Caki2 (cell line): ENCODE measurements at places on chromosomes 6 and 20. TPM values are rescaled to one million over a fixed set of nuclear protein-coding genes. Genes with fewer than 3 reads are reported as not detected.

DNA sequence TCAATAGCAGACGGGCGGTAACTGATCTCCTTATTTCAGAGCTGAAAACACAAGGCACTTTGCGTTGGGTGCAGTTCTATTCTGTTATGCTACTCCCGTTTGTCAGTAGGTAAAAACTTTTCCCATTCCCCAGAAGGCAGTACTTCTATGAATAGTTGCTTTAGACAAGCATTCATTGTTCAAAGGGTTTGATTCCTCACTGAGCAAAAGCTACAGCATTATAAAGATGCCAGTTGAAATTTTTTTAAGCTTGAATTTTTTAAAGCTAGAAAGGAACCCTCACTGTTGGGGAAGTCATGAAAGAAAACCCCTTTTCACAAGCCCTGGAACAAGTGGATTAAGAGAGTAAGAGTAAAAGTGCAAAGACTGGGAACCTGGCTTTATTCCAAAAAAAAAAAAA is 42.3 kb downstream of the FUT9 start:
- DNase-seq: no peak

GRCh38 chr6:13985663-13986325 is 61.0 kb downstream of the RNF182 start:
- DNase-seq: no peak

DNA sequence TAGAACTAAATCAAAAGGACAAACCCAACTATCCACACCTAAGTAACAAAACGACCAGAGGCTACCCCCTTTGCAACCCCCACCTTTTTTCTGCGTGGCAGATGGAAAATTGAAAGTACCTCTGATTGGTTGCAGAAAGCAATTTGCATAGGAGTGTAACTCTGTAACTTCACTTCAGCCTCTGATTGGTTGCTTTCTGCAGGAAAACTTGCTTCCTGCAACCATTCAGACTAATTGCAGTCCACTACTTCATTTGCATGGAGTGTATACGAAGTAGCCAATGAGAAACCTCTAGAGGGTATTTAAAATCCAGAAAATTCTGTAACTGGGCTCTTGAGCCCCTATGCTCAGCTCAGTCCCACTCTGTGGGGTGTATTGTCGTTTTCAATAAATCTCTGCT is 129.1 kb upstream of the OLIG3 start:
- DNase-seq: no peak

DNA sequence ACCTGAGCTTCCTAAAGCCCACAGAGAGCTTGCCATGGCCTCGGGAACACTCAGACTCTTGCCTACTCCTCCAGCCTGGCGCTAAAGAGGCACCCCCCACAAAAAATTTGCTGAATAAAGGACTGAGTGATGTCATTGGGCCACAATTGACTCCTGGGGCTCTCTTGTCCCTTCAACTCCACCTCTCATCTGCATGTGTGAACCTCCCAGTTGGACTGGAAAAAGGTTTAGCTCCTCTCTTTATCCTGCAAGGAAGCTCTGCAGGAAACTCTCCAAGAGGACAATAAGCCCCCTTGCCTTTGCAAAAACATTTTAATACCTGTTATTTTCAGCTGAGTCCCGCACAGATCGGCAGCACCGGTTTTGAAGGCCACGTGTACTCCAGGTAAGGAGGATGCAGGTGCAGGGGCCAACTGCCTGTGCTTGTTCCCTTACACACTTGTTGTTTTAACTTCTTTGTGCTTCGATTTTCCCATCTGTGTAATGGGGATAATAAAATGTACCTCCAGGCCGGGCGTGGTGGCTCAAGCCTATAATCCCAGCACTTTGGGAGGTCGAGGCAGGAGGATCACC is 107.3 kb downstream of the TFAP2C start:
- DNase-seq: no peak

GRCh38 chr6:154347981-154348380 is 8.6 kb downstream of the IPCEF1 start:
- DNase-seq: no peak

- DNase-seq: no peak
These were observed 104.4 kb upstream of the KHDRBS2 start for GRCh38 chr6:62390401-62390800.

GRCh38 chr6:44898296-44898930 is 429.7 kb upstream of the RUNX2 start:
- DNase-seq: no peak

- DNase-seq: no peak
These were observed 282.1 kb downstream of the TPBG start for GRCh38 chr6:82645536-82646230.

DNA sequence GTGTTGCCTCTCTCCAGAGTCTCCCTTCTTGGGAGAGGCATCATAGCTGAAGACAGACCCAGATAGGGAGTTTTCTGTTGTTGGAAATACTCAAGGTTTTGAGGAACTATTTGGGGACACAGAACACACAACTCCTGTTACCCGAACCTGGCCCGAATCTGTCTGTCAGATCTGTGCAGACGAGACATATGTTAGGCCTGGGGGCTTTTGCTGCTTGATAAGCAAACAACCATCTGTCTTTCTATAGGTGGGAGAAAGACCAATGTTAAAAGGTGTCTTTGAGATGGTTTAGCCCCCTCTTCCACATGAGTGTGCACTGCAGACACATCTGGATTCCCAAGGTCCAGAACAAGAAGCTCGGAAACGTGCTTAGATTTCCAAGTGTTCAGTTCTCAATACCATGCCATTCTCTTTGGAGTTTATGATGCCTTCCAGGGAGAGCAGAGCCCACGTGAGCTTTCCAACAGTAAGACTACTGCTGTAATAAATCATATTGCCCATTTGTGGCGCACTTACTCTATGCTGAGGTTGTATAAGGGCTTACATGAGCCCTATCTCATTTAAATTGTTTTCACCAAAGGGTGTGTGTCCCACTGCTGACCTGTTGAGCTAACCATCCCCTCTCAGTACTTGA is 3.8 kb upstream of the STX16 start:
- DNase-seq: no peak

GRCh38 chr20:728256-728944 is 39.9 kb downstream of the SLC52A3 start:
- peak; percentile 81 for DNase-seq

- no peak for DNase-seq
These were observed 117.2 kb downstream of the SYCP2 start for GRCh38 chr20:59816146-59816738.

The SERINC1 gene
- 70.5 and 76.3 TPM in 2 replicates for total RNA-seq

The TRIM15 gene
- not detected in 2 replicates for total RNA-seq

The CLPSL1 gene
- total RNA-seq: 2.4 TPM in 1 of 2 replicates, not detected in the other

The CYP24A1 gene
- total RNA-seq: 154 and 180 TPM in 2 replicates
